ENCODE measurements at places on chromosomes 16 and 17. TPM values are rescaled to one million over a fixed set of nuclear protein-coding genes. Genes with fewer than 3 reads are reported as not detected.

Gene C16orf90
- not detected for total RNA-seq

Gene KCNJ18
- not detected for total RNA-seq

Gene CIAO3
- 39.0 TPM for total RNA-seq

Gene ASPA
- total RNA-seq: 4.9 TPM

Gene SETD1A
- total RNA-seq: 10.5 TPM

Gene AOC2
- 4.1 TPM for total RNA-seq

Gene CTRL
- total RNA-seq: 4.1 TPM

Gene SEPTIN12
- total RNA-seq: not detected

Gene DNAI2
- not detected for total RNA-seq

Gene MYL11
- not detected for total RNA-seq

Gene APOH
- not detected for total RNA-seq

Gene SETD6
- 16.0 TPM for total RNA-seq

Gene KRT17
- not detected for total RNA-seq

Gene TSPOAP1
- 0.65 TPM for total RNA-seq

Gene ARL5C
- total RNA-seq: not detected

Gene IRX3
- total RNA-seq: 11.7 TPM

Gene RAPGEFL1
- 2.4 TPM for total RNA-seq

Gene EVI2A
- total RNA-seq: 7.5 TPM

Gene SKAP1
- total RNA-seq: 3.1 TPM

Gene GNGT2
- total RNA-seq: not detected

Gene CDC42EP4
- total RNA-seq: 200 TPM

Gene ABHD15
- 88.9 TPM for total RNA-seq

Gene KCNH6
- not detected for total RNA-seq

Gene SPN
- total RNA-seq: 8.7 TPM

Gene FBRS
- 25.8 TPM for total RNA-seq

Gene ADAT1
- total RNA-seq: 37.1 TPM

Gene RGS11
- 20.2 TPM for total RNA-seq

Gene KRTAP17-1
- not detected for total RNA-seq

Gene OMG
- total RNA-seq: not detected

Gene WNT3
- total RNA-seq: 0.22 TPM

Gene ITPRIPL2
- total RNA-seq: 63.5 TPM

Gene KRT32
- not detected for total RNA-seq

Gene PRSS33
- not detected for total RNA-seq

Gene BCO1
- total RNA-seq: not detected

Gene CDK3
- total RNA-seq: 5.1 TPM

Gene TLE7
- not detected for total RNA-seq

Gene TNK1
- total RNA-seq: 1.1 TPM

Gene RPAIN
- 35.9 TPM for total RNA-seq

Gene KANSL1
- total RNA-seq: 73.1 TPM

Gene CUEDC1
- 21.5 TPM for total RNA-seq

Gene ZNF19
- 2.9 TPM for total RNA-seq

Gene FAM20A
- total RNA-seq: 17.0 TPM

Gene PLCD3
- 41.0 TPM for total RNA-seq

Gene GPR139
- not detected for total RNA-seq

Gene ITGAL
- 4.2 TPM for total RNA-seq

Gene CHST4
- not detected for total RNA-seq

Gene KRT31
- not detected for total RNA-seq

Gene ECI1
- 49.5 TPM for total RNA-seq

Gene NOD2
- 10.2 TPM for total RNA-seq

Gene C17orf100
- total RNA-seq: 0.85 TPM

Gene MT4
- not detected for total RNA-seq

Gene STAC2
- total RNA-seq: not detected

Gene TEPSIN
- total RNA-seq: 27.3 TPM

Gene SLC12A3
- total RNA-seq: not detected

Gene PLXDC1
- total RNA-seq: 4.9 TPM

Gene RNF222
- not detected for total RNA-seq

Gene NPTX1
- not detected for total RNA-seq

Gene TBC1D3H
- not detected for total RNA-seq

Gene GALNS
- 17.6 TPM for total RNA-seq
